ENCODE measurements at places on chromosomes 4 and X. TPM values are rescaled to one million over a fixed set of nuclear protein-coding genes. Genes with fewer than 3 reads are reported as not detected.

DNA sequence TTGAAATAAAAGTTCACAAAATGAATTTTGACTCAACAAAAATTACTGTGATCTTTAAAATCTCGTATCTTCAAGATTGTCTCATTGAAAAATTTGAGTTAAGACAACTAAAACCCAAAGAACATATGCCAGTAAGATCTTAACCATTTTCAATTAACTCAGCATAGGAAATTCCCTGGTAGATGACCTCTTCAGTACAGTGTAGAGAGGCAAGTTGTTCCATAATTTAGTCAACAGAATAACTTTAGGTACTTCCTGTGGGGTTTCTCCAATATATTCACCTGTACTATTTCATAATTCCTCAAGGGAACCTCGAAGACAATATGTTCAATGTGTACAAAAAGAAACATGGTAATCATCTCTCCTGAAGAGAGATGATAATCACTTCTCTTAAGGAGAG is 145.3 kb downstream of the COL25A1 start:
- DNase-seq = no peak

DNA sequence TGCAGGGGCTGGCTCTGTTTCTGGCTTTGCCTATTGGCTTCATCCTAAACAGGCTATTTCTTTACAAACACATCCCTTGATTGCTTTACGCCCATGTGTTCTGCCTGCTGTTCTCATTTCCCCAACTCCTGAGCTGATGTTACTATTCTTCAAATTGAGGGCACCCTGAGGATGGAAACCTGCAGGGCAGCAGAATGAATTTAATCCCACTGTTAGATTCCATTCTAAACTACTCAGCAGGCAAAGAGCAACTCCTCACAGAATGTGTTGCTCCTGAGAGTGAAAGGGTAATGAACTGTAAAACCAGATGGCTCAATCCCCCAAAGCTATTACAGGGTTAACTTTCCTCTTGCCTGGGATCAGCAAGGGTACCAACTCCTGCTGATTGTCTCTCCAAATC is 75.7 kb downstream of the ANKRD50 start:
- peak; percentile 77 for DNase-seq

GRCh38 chrX:152901816-152902501 is 4.1 kb downstream of the ZNF185 start:
- DNase-seq = no peak

GRCh38 chr4:168449719-168450452 is 30.4 kb downstream of the DDX60L start:
- DNase-seq = peak; percentile 49

DNA sequence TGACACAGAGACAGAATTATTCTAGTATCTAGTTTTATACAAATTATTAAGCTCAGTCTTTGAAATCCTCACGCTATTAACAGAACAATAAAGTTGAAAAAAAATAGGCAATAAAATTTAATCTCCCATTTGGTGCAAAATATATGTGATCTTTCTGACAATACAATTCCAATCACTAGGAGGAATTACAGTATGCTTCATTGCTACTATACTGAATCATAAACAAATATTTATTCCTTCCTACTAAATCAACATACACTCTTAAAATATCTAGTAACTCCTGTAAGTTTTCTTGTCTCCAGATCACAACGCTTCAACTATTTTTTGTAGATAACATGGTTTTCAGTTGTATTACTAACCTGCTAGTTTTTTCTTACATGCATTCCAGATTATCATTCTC is 45.7 kb downstream of the KLHL8 start:
- no peak for DNase-seq

DNA sequence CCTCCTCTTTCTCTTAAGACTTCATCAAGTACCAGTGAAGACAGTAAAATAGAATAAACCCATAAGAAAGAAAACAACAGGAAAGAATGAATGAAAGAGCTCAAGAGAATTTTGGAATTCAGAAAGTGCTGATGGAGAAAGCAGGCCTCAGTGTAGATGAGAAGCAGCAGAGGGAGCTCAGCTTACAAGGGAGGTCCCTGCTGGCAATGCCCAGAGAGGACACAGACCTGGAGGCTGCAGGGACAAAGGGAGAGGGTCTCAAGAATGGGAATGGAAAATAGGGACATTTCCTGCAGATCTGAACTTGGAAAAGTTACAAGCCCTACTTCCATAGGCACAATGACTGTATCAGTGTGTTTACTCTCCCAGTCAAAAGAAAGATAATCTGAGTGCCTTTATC is 64.5 kb upstream of the MAGEA10 start:
- no peak for DNase-seq

GRCh38 chr4:181517491-181517890 is 725.7 kb upstream of the TENM3 start:
- DNase-seq = no peak

GRCh38 chrX:153868576-153869472 is 17.1 kb downstream of the L1CAM start:
- DNase-seq = no peak

The P2RY4 gene
- total RNA-seq = 0.15 TPM

The FRMPD4 gene
- 0.30 TPM for total RNA-seq

The GBA3 gene
- 0.52 TPM for total RNA-seq

The ZNF157 gene
- total RNA-seq = 0.17 TPM
